ENCODE measurements at places on chromosomes 13 and 19. TPM values are rescaled to one million over a fixed set of nuclear protein-coding genes. Genes with fewer than 3 reads are reported as not detected.

SMIM17 gene
- not detected for polyA plus RNA-seq

SERPINE3 gene
- polyA plus RNA-seq = not detected

LYPD3 gene
- polyA plus RNA-seq = 0.33 TPM

NLRP11 gene
- polyA plus RNA-seq = not detected

MEGF8 gene
- polyA plus RNA-seq = 27.2 TPM

S1PR5 gene
- 3.0 TPM for polyA plus RNA-seq

FSD1 gene
- polyA plus RNA-seq = 10.4 TPM

PSG11 gene
- polyA plus RNA-seq = not detected

NCCRP1 gene
- 0.71 TPM for polyA plus RNA-seq

EDDM13 gene
- not detected for polyA plus RNA-seq

ANKRD24 gene
- 0.36 TPM for polyA plus RNA-seq

IGFLR1 gene
- 13.4 TPM for polyA plus RNA-seq

OR7A5 gene
- polyA plus RNA-seq = not detected

FXYD7 gene
- polyA plus RNA-seq = 0.15 TPM

ZNF578 gene
- polyA plus RNA-seq = not detected

ZNF681 gene
- polyA plus RNA-seq = 0.03 TPM

PSENEN gene
- 203 TPM for polyA plus RNA-seq

SAE1 gene
- 205 TPM for polyA plus RNA-seq

CEACAM21 gene
- not detected for polyA plus RNA-seq

GPR18 gene
- not detected for polyA plus RNA-seq
